ENCODE measurements at places on chromosomes 4 and X.

DNA sequence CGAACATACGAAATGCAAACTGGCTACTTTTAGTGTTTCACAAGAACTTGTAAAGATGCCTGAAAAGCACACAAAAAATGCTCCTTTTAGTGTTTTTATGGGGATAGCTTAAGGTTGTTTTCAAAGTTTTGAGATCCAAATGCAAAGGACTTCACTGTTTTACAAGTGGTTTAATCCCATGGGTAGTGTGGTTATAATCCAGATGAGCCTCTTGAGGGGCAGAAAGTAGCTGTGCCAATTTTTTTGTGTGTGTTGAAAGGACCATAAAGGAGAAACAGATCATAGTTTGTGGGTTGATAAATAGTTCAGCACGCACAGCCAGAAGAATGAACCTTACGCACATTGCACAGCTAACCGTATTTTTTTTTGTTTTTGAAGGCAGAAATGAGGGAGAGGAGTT, 126.9 kb upstream of the GIMD1 start:
- DNase-seq = no peak

GRCh38 chrX:114842181-114842580, 175.2 kb downstream of the IL13RA2 start:
- no peak for DNase-seq

- DNase-seq = peak; percentile 30
Observed at GRCh38 chr4:38529189-38530115, 134.5 kb upstream of the KLF3 start.

DNA sequence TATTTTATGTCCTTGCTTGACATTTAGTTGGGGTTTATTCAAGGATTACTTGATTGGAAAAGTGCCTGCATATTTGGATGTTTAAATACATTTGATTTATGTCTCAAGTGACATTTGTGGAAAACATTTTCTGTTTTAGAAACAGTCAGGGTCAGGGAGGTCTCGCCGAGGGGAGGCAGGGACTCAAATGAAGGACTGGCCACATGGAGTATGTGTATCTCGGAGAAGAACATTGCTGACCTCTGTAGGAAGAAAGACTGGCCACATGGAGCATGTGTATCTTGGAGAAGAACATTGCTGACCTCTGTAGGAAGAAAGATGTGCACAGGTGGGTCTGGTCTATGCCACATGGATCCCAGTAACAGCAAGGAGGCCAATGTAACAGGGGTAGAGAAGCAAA, 233.6 kb downstream of the TRIML1 start:
- no peak for DNase-seq

DNA sequence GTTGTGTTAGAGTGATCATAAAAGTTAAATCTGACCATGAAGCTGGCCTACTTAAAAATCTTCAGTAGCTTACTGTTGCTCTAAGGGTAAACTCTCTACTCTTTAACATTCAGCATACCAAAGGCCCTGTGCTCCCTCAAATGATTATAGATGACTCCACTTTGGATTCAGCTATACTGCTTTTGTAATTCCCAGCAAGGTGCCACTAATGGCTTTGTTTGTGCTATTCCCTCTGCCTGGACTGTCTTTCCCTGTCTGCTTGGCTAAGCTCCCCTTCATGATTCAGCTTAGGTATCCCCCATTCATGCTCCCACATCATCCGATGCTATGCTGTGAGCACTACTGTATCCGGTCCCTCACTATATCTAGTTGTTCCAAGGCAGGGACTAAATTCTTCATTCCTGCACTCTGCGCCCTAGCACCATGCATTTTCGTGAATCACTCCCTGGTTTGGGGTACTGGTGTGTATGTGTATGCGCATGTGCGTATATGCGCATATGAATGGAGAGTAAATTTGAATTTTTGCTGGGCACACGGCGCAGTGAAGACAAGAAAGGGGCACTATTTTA, 453 bp upstream of the PBDC1 start:
- DNase-seq = no peak

- DNase-seq = no peak
Observed at GRCh38 chr4:37258221-37258620, 13.7 kb downstream of the NWD2 start.

GRCh38 chr4:78057135-78057599, at the start of gene FRAS1:
TSS of gene FRAS1 (plus strand) at chr4:78057323. CDS start at chr4:78058010, 687 bp downstream.
- DNase-seq = no peak

DNA sequence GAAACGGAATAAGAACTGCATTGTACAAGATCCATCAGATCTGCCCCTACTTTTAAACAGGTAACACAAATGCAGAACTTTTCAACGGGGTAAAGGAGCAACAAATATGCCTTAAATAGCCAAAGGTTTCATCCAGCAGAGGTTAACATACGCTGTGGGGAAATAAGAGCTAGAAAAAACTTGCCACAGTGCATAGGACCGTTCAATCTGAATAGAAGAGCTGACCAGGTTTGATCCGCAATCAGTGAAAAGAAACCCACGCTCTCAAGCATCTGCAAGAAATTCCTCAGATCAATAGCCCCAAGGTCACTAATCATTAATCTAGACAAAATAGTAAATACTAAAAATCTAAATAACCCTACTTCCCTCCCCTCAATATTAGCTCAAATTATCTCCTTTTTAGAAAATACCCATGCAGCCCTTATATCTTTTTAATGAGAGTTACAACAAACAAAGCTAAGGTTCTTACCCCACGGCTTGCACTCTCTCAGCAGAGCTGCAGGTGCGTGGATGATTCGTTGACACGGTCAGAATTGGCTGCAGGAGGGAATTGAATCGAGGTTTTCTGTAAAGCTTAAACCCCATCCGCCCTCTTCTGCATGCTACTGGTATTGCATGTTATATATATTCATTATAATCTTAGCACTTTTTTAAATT, at the start of gene TLR10:
TLR10 (minus strand) TSS at position 539 of the 657 bp plus-strand sequence. CDS start 7,400 bp downstream, outside the sequence.
- no peak for DNase-seq

DNA sequence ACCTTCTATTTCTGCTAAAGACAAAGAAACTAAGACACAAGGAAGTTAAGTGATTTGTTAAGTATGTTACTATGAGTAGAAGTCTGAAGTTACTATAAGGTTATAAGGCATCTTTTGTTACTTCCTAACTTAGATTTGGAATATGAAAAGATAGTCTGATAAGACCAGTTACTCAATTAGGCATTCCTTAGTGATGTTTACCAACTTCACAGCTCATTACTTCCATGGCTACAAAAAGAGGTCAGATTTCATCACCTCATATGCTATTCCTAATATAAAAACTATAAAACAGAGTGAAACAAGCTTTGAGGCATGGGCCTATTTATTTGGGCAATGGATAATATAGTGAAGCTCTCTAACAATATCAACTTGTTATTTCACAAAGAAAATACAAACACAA, 143.1 kb downstream of the TBCK start:
- DNase-seq = no peak

DNA sequence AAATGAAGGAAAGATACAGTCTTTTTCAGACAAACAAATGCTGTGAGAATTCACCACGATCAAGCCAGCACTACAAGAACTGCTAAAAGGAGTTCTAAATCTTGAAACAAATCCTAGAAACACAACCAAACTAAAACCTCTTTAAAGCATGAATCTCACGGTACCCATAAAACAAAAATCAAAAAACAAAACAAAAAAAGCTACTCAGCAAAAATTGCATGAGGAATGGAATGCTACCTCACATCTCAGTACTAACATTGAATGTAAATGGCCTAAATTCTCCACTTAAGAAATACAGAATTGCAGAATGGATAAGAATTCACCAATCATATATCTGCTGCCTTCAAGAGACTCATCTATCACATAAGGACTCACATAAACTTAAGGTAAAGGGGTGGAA, 300.1 kb downstream of the NAF1 start:
- DNase-seq = no peak

- no peak for DNase-seq
Observed at GRCh38 chr4:20109391-20109790, 142.3 kb upstream of the SLIT2 start.
